Type B pancreatic cell (in vitro differentiated cells): ENCODE measurements at places on chromosomes 6 and 20. TPM values are rescaled to one million over a fixed set of nuclear protein-coding genes. Genes with fewer than 3 reads are reported as not detected.

MRAP2 gene
- total RNA-seq, result 0.74 and 1.4 TPM in 2 replicates

MDFI gene
- total RNA-seq, result 53.9 and 94.5 TPM in 2 replicates

HLA-F gene
- total RNA-seq, result 2.8 and 13.2 TPM in 2 replicates

SAMD3 gene
- total RNA-seq, result 2.4 and 3.3 TPM in 2 replicates

ARHGAP18 gene
- total RNA-seq, result 9.2 and 12.0 TPM in 2 replicates

- H3K4me3 ChIP-seq, result no peak overlapping the region
- H3K27me3 ChIP-seq, result peaks cover 37% of the 10 kb centered on the region
- H3K27ac ChIP-seq, result no peak overlapping the region
- H3K36me3 ChIP-seq, result no peaks in the 10 kb centered on the region
Observed at GRCh38 chr6:90397047-90397446, 100.4 kb upstream of the BACH2 start.

GRCh38 chr20:50380697-50381040 lies 129.5 kb upstream of the PTPN1 start:
- H3K27me3 ChIP-seq, result no peaks in the 10 kb centered on the region
- no peak overlapping the region for H3K4me3 ChIP-seq
- H3K4me1 ChIP-seq, result peaks cover 52% of the 10 kb centered on the region
- H3K36me3 ChIP-seq, result peaks cover 2% of the 10 kb centered on the region

- H3K36me3 ChIP-seq, result peaks cover 4% of the 10 kb centered on the region
- H3K4me1 ChIP-seq, result peaks cover 19% of the 10 kb centered on the region
- H3K27me3 ChIP-seq, result peaks cover 3% of the 10 kb centered on the region
- H3K27ac ChIP-seq, result no peak overlapping the region
Observed at GRCh38 chr6:107564589-107564951, 74.7 kb downstream of the SOBP start.

- H3K27me3 ChIP-seq, result no peaks in the 10 kb centered on the region
- no peak overlapping the region for H3K27ac ChIP-seq
- DNase-seq, result no peak
- peaks cover 25% of the 10 kb centered on the region for H3K36me3 ChIP-seq
- H3K4me1 ChIP-seq, result no peaks in the 10 kb centered on the region
- no peak overlapping the region for H3K4me3 ChIP-seq
Observed at GRCh38 chr6:152993431-152993830, 9.1 kb downstream of the MTRF1L start.

DNA sequence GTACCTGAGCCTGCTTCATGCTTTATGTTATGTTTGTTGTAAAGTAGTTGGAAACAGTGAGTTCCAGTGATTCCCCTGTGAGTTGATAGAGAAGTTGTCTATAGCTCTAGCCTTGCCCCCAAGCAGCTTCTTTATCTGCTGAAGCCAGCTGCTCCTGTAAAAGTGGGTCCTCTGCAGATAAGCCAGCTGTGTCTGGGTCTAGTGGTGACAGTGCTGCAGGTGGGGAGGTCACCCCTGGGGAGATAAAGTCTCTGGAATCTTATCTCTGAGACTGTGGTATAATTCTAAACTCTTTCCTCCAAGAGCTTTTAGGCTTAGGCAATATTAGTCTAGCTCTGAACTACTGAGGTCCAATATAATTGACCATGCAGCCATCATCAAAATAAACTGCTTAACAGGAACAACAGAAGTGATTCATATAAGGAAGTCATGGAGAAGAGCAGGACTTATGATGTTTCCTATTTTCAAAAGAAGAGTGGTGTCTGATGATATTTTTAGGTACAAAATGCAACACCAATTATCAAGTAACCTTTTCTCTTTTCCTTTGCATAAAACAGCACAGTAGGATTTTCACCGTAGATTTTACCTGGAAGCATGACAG lies 44.2 kb upstream of the TMEM217 start:
- H3K27me3 ChIP-seq, result no peaks in the 10 kb centered on the region
- no peak overlapping the region for H3K27ac ChIP-seq

GRCh38 chr6:46937642-46938041 lies 15.9 kb upstream of the ADGRF5 start:
- H3K4me3 ChIP-seq, result no peak overlapping the region
- DNase-seq, result no peak
- H3K27ac ChIP-seq, result no peak overlapping the region
- H3K27me3 ChIP-seq, result no peaks in the 10 kb centered on the region
- H3K4me1 ChIP-seq, result peaks cover 20% of the 10 kb centered on the region
- no peaks in the 10 kb centered on the region for H3K36me3 ChIP-seq

- H3K27ac ChIP-seq, result no peak overlapping the region
- no peak for DNase-seq
- H3K4me1 ChIP-seq, result peaks cover 2% of the 10 kb centered on the region
- H3K4me3 ChIP-seq, result no peak overlapping the region
- no peaks in the 10 kb centered on the region for H3K36me3 ChIP-seq
Observed at GRCh38 chr20:37539424-37539823, 11.7 kb upstream of the BLCAP start.
